Activated CD4-positive, alpha-beta T cell treated with anti-CD3 and anti-CD28 coated beads for 4 hours (primary cell): ENCODE measurements at places on chromosomes 5 and 9.

GRCh38 chr5:159657298-159657697 is 259.0 kb upstream of the ADRA1B start:
- no peak for DNase-seq

GRCh38 chr9:6439051-6439703 is 26.2 kb downstream of the UHRF2 start:
- no peak for DNase-seq

- DNase-seq, result no peak
Observed at GRCh38 chr5:80067016-80067415, 31.9 kb downstream of the THBS4 start.

- no peak for DNase-seq
Observed at GRCh38 chr5:74409166-74409706, 231.3 kb downstream of the ENC1 start.

GRCh38 chr9:2093920-2094597 is 78.9 kb downstream of the SMARCA2 start:
- no peak for DNase-seq

GRCh38 chr5:22621084-22621483 is 232.1 kb downstream of the CDH12 start:
- no peak for DNase-seq

DNA sequence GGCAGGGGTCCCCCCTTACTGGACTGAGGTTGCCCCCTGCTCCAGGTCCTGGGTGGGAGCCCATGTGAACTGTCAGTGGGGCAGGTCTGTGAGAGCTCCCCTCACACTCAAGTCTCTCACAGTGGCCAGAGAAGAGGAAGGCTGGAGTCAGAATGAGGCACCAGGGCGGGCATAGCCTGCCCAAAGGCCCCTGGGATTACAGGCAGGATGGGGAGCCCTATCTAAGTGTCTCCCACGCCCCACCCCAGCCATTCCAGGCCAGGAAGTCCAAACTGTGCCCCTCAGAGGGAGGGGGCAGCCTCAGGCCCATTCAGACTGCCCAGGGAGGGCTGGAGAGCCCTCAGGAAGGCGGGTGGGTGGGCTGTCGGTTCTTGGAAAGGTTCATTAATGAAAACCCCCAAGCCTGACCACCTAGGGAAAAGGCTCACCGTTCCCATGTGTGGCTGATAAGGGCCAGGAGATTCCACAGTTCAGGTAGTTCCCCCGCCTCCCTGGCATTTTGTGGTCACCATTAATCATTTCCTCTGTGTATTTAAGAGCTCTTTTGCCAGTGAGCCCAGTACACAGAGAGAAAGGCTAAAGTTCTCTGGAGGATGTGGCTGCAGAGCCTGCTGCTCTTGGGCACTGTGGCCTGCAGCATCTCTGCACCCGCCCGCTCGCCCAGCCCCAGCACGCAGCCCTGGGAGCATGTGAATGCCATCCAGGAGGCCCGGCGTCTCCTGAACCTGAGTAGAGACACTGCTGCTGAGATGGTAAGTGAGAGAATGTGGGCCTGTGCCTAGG is at the start of gene CSF2:
CSF2 (plus strand) TSS at position 559 of the 783 bp plus-strand sequence; CDS start at position 594, 35 bp downstream.
- DNase-seq, result peak; percentile 32

DNA sequence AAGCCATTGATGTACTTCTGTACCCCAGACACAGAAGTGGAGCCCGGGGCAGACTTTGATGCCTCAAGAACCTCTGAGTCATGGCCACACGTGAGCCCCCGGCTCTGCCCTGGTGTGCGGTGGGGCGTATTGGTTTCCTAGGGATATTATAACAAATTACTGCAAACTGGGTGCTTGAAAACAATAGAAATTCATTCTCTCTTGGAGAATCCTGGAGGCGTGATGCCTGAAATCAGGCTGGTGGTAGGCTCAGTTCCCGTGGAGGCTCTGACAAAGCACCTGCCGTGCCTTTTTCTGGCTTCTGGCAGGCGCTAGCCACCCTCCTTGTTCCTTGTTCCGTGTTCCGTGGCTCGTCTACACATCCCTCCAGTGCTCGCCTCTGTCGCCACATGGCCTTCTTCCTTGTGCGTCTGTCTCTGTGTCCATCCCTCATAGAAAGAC is 24.2 kb downstream of the NEK6 start:
- DNase-seq, result no peak

- no peak for DNase-seq
Observed at GRCh38 chr5:36334315-36334714, 32.6 kb upstream of the RANBP3L start.

DNA sequence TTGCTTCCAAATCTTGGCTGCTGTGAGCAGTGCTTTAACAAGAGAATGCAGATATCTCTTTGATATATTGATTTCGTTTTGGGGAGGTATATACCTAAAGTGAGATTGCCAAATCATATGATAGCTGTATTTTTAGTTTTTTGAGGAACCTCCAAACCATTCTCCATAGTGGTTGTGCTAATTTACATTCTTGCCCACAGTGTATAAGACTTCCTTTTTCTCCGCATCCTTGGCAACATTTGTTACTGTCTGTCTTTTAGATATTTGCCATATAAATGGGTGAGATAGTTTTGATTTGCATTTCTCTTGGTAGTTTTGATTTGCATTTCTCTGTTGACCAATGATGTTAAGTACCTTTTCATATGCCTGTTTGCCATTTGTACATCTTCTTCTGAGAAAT is 10.0 kb upstream of the PLK2 start:
- DNase-seq, result no peak

DNA sequence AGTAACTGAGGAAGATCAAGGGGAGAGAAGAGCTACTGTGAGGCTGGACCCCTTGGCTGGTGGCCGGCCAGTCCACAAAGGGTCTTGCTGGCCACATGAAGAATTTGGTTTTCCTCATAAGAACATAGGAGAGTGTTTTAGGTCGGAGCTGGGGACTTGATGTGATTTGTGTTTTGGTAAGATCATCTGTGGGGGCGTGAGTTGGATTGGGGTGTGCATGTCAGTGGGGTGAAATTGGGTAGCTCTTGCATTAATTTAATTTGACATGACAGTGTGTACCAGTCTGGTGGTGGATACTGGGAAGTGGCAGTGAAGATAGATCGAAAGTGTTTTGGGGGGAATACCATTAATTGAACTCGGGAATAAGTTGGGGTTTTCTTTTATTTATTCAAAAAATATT is 8.6 kb downstream of the PAM start:
- DNase-seq, result no peak

DNA sequence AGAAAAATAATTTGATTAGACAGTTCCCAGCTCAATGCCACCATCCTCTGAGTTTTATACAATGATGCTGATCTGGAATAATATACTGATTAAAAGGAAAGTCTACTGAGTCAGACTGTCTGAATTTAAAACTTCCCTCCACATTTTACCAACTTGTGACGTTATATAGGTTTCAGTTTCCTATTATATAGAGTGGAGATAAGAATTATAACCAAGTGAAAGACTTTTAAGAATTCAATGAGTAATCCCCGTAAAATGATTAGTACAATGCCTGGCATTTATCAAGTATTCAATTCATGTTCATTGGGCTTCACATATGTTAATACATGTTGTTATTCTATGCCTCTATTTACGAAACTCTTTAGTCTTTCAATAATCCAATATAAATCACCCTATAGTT is 166.0 kb downstream of the CDH9 start:
- DNase-seq, result no peak

DNA sequence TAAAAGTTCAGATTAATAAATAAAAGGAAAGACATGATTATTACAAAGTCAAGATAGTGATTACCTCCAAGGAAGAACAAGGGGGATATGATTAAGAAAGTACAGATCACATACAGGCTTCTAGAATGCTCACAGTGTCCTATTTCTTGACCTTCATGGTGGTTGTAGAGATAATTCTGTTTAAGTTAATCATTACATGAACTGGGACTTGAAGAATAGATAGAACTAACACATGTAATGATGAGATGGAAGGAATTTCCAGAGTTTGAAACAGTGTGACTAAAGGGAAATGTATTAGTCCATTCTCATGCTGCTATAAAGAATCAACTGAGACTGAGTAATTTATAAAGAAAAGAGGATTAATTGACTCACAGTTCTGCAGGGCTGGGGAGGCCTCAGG is 72.7 kb downstream of the LURAP1L start:
- DNase-seq, result no peak

DNA sequence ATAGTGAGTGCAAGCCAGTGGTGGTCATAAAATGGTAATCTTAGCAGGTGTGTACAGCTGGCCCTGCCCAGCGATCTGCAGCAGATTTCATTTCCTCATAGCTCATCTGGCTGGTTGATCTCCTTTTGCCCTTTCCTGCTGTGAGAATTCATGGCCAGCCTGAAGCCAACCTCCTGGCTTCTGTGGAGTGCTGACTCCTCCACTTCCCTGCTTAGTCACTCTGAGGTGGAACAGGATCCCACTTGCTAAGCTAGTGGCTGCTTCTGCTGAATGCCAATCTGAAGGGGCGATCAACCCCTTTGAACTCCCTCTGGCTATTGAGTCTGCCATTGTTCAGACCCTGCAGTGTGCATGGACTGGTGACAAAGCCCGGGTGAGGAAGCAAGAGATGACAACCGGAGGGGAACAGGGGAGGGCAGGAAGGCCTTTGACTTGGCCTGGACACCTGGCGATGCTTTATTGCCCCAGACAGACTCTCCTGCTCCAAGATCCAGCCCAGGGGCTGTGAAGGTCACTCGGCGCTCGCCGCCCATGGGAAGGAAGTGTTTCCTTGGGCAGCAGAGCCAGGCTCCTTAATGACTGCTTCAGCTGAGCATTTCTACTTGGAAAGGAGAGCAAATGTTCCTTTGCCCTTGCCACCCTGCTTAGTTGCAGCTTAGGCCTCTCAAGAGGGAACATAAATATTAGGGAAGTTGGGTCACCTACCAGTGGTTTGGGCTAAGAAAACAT is 341.1 kb downstream of the ZSWIM6 start:
- DNase-seq, result no peak

GRCh38 chr5:176731506-176732160 is 78.7 kb upstream of the UNC5A start:
- no peak for DNase-seq

- DNase-seq, result no peak
Observed at GRCh38 chr5:38680094-38680825, 123.8 kb upstream of the LIFR start.

DNA sequence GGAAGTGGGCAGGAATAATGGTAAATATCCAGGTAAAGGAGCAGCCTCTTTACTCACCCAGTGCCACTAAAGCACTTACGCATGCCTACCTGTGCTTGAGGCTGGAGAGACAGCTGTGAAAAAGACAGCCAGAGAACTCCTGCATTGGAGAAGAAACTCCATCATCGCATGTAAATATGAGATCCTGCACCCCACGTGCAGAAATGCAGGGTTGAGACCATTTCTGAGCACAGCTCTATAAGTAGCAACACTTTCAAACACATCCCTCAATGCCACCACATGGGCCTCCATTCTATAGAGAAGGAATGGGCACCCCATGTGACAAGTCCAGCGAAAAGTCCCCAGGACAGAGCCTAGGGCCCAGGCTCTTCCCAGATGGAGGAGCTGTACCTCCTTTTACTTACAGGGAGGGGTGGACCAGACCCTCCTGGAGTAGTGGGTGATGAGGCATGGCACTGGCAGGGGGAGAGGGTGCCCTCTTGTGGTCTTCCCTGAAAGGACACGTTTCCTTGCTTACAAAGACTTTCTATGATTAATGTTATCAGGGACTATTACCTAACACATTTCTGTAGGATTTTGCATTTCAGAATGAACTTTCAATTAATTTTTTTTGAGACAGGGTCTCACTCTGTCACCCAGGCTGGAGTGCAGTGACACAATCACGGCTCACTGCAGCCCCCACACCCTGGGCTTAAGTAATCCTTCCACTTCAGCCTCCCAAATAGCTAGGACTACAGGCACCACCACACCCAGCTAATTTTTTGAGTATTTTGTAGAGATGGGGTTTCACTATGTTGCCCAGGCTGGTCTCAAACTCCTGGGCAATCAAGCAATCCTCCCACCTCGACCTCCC is 55.3 kb upstream of the IL17B start:
- DNase-seq, result peak; percentile 66

DNA sequence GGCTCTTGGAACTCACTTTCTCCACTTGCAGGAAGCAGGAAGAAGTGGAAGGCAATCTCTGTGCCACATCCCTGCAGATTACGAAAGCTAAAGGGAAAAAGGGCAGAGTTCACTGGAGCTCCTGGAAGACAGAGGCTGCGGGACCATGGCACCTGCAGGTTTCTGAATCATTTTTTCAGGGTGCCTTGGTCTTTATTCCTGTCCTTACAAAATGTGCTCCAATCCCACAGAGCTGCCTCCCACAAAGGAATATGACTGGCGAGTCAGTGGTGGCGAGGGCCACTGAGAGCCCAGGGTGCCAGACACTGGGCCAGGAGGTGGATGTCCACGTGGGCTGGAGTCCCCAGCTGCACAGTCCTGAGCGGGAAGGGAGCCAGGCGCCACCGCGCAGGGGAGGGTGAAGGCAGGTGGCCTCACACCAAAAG is 183.0 kb downstream of the FANCC start:
- no peak for DNase-seq

DNA sequence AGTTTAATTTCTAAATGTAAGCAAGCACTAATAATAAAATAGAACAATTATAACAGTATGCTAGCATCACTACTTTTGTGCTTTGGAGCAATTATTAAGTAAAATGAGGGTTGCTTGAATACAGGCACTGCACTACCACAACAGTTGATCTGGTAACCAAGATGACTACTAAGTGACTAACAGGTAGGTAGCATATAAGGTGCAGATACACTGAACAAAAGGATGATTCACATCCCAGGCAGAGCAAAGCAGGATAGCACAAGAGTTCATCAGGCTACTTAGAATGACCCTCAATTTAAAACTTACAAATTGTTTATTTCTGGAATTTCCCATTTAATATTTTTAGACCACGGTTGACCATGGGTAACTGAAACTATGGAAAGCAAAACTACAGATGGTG is 48.0 kb upstream of the RGS7BP start:
- no peak for DNase-seq

DNA sequence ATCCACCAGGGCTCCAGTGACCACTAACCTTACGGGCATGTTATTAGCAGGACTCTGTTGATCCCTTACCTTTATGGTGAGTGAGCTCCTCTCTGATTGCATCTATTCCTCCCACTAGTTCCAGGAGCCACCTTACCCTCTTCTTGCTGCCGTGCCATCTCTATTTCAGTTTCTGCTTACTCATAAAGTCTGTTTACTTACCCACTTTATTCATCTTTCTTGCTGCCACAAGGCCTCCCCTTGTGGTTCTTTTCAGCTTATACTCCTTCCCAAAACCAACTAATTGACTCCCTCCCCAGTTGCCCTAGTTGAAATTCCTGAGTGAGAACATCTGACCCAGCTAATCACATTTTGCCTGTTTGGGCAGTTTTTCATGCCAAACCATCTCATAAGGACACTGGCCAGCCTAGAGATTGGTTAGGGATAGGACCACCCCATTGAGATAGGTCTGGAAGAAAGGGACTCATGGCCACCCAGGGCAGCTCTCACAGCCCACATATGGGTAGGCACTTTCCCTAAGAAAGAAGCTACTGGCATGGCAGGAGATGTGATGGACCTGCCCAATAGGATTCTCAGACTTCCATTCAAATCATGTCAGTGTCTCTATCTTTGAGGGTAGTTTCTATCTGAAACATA is 412.7 kb downstream of the EFNA5 start:
- no peak for DNase-seq

- DNase-seq, result peak; percentile 72
Observed at GRCh38 chr9:129139233-129139992, 28.2 kb downstream of the PTPA start.
